Panc1 (cell line): ENCODE measurements at places on chromosomes 13 and 19.

- no peak for DNase-seq
Observed at GRCh38 chr19:57552432-57552831, 7.2 kb downstream of the ZNF550 start.

- DNase-seq: no peak
Observed at GRCh38 chr19:33407140-33407551, 33.6 kb downstream of the CEBPG start.

DNA sequence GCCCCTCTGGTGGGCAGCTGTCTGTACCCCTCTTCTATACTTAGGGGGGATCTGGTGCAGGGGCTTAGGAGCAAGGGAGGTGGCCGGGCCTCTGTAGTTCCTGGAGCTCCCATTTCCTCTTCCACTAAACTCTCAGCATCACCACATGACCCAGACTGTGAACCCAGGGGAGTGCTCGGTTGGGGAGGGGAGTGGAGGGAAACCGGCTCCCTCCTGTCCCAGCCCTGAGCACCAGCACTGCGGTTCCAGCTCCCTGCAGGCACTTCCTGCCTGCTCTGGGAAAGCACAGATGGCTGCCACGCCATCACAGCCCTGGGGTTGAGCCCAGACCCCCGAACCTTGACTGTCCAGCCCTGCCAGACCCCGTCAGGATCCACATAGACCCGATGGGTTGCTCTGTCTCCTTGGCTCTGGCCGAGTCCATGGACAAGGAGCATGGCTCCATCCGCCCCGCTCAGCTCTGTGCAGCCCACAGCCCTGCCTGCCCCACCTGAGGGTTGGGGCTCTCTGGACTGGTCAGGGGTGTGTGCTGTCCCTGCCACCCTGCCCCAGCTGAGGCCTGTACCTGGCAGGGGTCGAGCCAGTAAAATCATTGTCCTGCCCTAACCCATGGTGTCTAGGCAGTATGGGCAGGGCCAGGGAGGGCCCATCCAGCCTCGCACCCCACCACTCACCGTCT is 36.0 kb upstream of the SLC7A10 start:
- DNase-seq: no peak

DNA sequence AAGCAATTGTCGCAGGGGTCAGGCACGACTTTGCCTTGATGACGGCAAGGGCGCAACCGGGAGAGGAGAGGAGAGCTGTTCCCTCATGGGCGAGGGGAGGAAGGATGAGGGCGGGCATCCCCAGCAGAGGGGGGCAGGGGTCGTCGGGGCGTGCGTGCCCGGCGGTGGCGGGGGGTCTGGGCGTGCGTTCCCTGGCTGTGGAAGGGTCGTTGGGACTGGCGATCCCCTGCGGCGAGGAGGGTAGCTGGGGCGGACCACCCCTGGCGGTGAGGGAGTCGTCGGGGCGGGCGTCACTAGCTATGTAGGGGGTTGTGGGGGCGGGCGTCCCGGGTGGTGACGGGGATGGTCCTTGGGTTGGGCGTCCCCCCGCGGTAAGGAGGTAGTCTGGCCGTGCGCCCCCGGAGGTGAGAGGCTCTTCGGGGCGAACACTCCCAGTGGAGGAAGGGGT is 1.7 kb downstream of the COMP start:
- DNase-seq: no peak

DNA sequence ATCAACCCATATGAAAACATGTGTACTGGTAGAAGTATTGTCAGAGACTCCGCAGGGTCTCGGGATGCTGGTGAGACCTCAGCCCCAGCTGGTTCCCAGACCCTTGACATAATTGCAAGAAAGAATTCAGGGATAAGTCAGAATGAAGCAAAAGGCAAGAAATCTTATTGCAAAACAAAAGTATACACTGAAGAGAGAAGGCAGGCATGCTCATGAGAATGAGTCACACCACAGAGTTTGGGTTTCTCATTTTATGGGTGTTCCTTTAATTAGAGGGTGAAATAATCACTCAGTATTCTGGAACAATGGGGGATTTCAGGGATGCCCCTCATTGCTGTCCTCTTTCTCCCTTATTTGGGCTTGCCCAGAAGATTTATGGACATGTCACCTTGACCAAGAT is 1423.8 kb upstream of the MIR17HG start:
- no peak for DNase-seq

DNA sequence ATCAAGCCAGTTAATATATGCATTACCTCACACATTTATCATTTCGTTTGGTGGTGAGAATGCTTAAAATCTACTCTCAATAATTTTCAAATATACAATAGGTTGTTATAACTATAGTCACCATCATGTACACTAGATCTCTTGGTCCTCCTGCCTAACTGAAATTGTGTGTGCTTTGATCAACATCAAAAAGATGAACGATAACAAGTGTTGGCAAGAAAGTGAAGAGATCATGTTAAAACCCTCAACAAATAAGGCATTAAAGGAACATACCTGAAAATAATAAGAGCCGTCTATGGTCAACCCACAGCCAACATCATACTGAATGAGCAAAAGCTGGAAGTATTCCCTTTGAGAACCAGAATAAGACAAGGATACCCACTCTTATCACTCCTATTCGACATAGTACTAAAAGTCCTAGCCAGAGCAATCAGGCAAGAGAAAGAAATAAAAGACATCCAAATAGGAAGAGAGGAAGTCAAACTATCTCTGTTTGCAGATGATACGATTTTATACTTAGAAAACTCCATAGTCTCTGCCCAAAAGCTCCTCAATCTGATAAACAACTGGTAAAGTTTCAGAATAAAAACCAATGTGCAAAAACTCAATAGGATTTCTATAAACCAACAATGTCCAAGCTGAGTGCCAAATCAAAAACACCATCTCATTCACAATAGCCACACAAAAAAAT is 27.9 kb upstream of the OR10H1 start:
- DNase-seq: no peak

- DNase-seq: peak; percentile 8
Observed at GRCh38 chr13:47426126-47426849, 529.4 kb upstream of the HTR2A start.

DNA sequence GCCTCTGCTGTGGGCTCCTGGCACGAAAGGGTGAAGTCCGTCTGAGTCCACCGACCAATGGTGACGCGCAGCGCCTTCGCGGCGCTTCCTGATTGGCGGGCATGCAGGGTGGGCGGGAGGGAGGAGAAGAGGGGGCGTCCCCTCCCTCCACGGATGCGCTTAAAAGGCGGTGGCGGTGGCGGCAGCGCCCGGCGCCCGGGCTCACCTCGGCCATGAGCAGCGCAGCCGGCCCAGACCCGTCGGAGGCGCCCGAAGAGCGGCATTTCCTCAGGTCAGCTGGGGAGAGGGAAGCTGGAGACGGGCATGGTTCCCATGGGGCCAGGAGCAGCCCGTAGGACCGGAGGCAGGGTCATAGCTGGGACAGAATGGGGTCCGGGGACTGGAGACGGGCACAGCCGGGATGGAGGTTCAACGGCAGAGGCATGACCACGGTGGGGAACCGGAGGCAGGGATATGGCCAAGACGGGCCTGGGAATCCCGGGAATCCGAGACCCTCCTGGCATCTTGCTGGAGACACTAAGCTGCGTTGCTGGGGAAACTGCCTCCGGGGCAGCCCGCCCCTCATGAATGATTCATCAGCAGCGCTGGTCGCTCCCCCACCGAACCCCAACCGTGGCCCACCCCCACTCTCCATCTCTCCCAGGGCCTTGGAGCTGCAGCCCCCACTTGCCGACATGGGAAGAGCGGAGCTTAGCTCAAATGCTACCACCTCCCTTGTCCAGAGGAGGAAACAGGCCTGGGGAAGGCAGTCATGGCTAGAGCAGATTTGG is at the start of gene YJEFN3:
YJEFN3 (plus strand) TSS at position 191 of the 770 bp plus-strand sequence; CDS start at position 213, 22 bp downstream.
- DNase-seq: no peak

- no peak for DNase-seq
Observed at GRCh38 chr13:114161644-114162532, 17.2 kb upstream of the CFAP97D2 start.

GRCh38 chr13:28440774-28441504 is 54.0 kb downstream of the FLT1 start:
- DNase-seq: no peak

GRCh38 chr13:98984983-98985382 is 7.1 kb upstream of the DOCK9 start:
- no peak for DNase-seq

GRCh38 chr13:110337247-110337646 is 30.2 kb downstream of the COL4A2 start:
- no peak for DNase-seq

DNA sequence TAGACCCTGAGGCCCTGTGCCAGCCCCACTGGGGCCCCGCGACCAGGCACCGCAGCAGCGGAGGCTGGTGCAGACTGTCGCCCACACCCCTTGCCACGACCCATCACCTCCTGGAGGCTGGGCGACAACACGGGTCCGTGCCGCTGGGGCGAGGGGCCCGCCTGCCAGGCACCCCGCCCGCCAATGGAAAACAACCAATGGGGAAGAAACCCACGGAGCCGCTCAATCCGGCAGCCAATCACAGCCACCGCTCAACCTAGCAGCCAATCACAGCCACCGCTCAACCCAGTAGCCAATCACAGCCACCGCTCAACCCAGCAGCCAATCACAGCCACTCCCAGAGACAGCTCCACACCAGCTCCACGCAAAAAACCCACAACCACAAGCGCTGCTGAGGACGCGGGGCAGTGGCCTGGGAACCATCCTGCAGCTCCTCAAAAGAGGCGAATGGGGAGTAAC is 29.7 kb downstream of the GPX4 start:
- DNase-seq: no peak

DNA sequence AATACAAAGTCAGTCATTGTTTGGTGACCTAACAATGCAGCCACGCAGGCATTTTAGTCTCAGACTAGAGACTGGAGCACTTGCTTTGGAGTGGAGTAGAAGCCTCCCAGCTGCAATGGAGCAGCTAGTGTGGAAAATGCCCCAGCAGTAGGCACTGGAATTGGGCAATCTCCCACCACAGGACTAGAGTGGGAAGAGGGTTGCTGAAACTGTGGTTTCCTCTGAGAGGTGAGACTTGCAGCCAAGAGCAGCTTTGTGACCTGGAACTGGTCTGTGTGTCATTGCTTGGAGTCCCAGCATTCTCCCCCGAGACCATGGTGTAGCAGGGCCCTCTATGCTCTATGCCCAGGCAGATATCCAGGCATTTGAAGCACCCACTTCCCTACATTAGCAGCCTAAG is 556.3 kb downstream of the UQCRFS1 start:
- no peak for DNase-seq

DNA sequence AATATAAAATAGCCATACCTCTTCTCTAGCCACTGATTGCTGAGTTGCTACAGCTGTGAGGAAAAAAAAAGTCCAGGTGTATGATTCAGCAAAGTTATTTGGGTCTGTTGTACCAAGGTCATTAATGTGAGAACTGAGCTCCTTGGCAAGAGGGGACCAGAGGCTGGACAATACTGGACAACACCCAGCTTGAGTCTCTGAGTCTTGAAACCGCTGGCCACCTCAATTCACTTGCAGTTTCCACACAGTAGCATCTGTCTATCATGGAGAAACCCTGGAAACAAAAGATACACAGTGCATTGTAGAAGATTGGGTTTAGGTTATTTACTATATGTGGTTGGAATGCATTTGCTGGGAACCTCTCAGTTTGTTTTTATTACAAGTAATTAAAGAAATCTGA is 60.4 kb downstream of the WDFY2 start:
- no peak for DNase-seq

- DNase-seq: no peak
Observed at GRCh38 chr13:104979281-104980030, 1556.0 kb downstream of the EFNB2 start.

GRCh38 chr13:59954601-59955000 is 209.1 kb downstream of the DIAPH3 start:
- DNase-seq: no peak

- DNase-seq: no peak
Observed at GRCh38 chr19:35236638-35237400, 8.3 kb upstream of the FAM187B start.

- no peak for DNase-seq
Observed at GRCh38 chr13:101140087-101140770, 276.1 kb downstream of the NALCN start.

GRCh38 chr19:13033819-13034611 is 38.7 kb downstream of the NFIX start:
- no peak for DNase-seq

- no peak for DNase-seq
Observed at GRCh38 chr19:16726916-16727315, 7.3 kb downstream of the NWD1 start.

DNA sequence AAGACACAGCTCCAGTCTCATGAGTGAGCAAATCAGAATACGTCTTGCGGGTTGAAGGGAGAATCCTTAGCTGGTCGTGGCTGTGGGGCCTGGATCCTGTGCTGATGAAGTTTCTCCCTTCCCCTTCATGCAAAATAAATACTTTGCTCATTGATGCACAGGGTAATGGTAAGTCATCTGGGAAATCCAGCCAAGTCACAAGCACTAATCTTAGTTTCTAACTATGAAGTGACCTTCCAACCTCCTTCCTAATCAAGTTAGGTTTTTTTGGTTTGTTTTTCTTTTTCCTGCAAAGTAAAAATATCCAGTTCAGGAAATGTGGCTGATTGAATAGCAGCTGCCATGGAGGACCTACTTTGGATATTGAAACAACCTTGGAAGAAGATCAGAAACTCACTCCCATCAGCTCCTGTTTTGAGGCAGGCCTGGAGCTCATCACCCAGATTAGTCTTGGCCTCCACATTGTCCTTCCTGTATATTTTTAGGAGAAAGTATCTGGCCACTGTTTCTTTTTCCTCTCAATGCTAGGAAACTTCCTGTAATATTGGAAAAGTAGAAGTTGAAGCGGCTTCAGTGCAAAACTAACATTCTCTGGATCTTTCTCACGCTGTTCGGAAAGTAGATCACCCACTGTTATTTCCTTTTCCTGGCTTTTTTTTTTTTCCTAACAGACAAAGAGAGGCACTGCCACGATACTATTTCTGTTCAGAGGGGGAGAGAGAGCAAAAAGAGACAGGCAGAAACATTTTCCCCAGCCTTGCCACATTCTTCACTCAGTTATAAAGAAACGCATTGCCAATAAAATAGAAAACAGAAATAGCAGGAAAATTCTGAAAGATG is 12.3 kb upstream of the ARL11 start:
- no peak for DNase-seq

- no peak for DNase-seq
Observed at GRCh38 chr13:100365680-100366079, 222.9 kb downstream of the GGACT start.

GRCh38 chr13:107367258-107367657 is 799.3 kb upstream of the ARGLU1 start:
- DNase-seq: no peak

GRCh38 chr13:80250213-80250810 is 90.6 kb downstream of the SPRY2 start:
- DNase-seq: no peak
